Stimulated activated CD8-positive, alpha-beta memory T cell treated with anti-CD3 and anti-CD28 coated beads, Interleukin-15, amount 100 ng/mL, for 24 hours (primary cell): ENCODE measurements at places on chromosomes 2 and 18.

GRCh38 chr2:207132019-207132418, 33.7 kb downstream of the KLF7 start:
- no peak for DNase-seq

DNA sequence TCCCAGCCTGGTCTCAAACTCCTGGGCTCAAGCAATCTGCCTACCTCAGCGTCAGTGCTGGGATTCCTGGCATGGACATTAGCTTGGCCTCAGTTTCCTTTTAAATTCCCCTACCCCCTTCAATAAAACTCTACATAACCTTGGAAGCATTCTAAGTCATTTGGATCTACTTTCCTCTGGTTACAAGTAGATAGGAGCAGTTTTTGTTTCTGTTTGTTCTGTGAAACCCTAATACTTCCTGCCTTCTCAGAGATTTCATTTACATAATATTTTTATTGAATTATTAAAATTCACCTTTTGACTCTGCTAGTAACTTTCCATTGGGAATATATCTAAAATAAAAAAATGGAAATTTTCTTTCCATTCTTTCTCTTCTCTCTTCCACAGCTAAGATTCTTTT, 25.9 kb downstream of the GIGYF2 start:
- DNase-seq = no peak

- no peak for DNase-seq
Observed at GRCh38 chr2:213932-214693, 49.7 kb downstream of the SH3YL1 start.

- DNase-seq = no peak
Observed at GRCh38 chr18:74139411-74139810, 8.2 kb downstream of the FBXO15 start.

DNA sequence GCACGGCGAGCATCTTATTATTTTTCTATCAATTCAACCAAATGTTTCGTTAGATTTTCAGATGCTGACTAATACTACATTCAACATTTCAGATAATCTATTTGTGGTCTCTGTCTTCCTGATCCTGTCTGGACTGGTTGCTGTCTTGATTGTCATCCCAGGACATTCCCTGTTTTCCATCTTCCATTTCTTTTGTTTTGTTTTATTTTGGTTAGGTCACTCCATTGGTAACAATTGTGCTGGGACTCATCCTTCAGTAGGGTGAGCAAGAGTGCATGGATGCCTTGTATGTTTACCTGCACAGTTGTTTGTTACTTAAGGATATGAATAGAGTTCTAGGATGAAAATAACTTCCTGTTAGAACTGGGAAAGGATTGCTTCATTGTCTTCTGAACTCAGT, 55.9 kb upstream of the ACYP2 start:
- no peak for DNase-seq

DNA sequence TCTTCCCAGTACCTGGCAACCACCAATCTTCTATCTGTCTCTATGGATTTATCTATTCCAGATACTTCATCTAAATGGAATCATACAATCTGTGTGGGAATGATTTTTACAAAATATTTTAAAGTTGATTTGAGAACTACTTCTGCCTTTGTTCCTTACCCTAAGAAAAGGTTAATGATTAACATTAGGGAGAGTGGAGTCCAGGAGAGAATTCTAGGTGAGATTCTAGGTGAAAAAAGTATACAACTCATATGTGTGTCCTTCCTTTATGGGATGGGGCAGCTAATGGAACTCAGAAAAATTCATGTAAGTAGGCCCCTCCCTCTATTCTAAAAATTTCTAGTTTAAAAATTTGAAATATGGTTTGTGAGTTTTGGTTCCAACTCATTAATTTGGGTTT, 35.9 kb upstream of the WDSUB1 start:
- no peak for DNase-seq

DNA sequence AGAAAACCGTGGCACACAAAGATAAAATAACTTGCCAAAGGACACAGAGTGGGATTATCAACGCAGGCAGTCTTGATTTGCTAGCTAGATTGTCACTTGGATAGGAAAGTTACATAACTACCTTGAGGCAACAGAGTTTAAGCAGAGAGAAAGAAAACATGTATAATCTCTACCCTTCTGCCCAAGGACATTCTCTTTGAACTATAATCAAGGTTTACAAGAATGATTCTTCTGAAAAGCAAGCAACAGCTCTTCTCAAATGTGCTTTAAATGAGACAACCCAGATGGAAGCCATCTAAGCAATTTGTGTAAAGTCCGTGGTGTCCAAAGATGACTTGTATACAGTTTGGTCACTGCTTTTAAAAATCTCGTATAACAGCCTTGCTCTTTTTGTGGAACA, 177.4 kb downstream of the CD226 start:
- no peak for DNase-seq

DNA sequence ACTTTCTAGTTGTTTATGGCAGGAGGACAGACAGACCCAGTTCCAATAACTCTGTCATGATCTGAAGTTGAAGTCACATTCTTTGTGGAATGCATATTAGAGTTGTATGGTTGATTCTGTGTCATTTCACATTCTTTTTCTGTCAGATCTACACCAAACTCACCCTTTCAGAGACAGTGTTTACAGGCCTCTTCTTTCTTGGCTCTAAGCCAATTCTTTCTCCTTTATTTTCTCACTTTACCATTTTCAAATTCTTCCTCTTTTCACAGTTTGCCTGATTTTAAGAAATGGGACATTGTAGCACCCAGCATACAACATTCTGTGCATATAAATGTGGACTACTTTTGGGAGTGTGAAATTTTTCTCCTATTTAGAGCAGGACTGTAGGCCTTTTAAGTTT, 103.7 kb downstream of the CCDC85A start:
- no peak for DNase-seq

DNA sequence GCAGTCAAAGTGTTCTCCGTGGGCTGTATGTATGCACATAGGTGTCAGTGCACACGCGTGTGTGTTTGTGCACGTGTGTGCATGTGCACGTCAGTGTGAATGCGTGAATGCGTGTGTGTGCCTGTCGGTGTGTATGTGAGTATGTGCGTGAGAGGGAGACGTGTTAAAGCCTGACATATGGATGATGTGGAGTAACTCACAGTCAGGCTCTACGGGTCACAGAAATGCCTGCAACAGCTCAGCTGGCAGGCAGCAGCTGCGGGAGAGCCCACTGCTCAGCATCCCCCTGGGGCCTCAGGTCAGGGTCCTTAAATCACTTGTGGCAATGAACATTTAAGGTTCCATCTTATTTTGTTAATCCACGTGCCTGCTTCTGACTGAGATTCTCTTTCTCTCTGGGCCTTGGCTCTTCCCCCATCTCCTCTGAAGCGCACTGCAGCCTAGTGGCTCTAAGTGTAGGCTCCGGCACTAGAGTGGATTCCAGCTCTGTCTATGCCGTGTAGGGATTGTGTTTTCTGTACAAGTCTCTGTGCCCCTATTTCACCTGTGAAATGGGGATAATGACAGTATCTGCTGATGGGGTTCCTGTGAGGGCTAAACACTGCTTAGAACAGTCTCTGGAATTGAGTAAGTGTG, 63.0 kb downstream of the DYSF start:
- no peak for DNase-seq

- DNase-seq = no peak
Observed at GRCh38 chr2:66536997-66537396, 102.1 kb downstream of the MEIS1 start.

GRCh38 chr2:95348609-95349567, 51.7 kb downstream of the KCNIP3 start:
- no peak for DNase-seq

GRCh38 chr18:66105016-66105415, 354.2 kb downstream of the CDH7 start:
- no peak for DNase-seq

DNA sequence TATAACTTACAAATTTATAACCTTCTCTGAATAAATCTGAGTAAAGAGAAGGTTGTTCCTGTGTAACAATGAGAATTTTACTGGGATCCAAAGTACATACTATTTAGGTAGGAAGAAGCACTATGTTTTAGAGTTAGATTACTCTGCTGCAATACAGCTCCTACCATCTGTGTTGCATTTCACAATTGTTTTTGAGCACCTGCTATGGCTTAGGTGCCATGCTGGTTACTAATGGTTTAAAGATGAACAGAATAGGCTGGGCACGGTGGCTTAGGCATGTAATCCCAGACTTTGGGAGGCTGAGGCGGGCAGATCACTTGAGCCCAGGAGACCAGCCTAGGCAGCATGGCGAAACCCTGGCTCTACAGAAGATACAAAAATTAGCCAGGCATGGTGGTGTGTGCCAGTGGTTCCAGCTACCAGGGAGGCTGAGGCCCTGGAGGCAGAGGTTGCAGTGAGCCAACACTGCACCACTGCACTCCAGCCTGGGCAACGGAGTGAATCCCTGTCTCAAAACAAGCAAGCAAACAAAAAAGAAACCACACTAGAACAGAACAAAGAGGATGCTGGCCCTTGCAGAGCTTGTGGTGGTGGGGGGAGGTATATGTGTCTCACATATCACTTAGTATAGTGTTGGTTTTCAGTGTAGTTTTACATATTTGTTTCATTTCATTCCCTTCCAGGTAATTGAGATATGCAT, 56.7 kb downstream of the SPTBN1 start:
- DNase-seq = no peak

GRCh38 chr2:174749793-174750192, 14.5 kb downstream of the CHRNA1 start:
- DNase-seq = no peak

DNA sequence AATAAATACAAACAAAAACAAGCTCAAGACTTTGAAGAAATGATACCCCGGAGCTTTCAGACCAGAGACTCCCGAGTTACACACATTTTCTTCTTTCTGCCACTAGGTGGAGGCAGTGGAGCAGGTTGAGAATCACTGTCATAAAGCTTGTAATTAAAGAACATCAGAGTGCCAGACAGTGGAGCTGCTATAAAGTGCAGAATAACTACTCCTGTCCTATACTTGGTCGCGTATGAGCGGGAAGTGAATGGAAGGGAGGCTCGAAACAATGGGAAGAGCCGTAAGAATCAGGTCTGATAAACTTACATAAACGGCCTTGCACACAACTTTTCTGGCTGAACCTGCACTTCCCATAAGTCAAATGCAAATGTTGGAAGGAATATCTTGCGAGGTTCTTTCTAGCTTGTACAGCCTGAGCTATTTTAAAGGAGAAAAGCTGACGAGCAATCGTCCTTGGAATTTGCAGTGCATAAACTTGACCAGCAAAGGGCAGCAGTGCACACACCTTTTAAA, 189.0 kb downstream of the RPIA start:
- no peak for DNase-seq

DNA sequence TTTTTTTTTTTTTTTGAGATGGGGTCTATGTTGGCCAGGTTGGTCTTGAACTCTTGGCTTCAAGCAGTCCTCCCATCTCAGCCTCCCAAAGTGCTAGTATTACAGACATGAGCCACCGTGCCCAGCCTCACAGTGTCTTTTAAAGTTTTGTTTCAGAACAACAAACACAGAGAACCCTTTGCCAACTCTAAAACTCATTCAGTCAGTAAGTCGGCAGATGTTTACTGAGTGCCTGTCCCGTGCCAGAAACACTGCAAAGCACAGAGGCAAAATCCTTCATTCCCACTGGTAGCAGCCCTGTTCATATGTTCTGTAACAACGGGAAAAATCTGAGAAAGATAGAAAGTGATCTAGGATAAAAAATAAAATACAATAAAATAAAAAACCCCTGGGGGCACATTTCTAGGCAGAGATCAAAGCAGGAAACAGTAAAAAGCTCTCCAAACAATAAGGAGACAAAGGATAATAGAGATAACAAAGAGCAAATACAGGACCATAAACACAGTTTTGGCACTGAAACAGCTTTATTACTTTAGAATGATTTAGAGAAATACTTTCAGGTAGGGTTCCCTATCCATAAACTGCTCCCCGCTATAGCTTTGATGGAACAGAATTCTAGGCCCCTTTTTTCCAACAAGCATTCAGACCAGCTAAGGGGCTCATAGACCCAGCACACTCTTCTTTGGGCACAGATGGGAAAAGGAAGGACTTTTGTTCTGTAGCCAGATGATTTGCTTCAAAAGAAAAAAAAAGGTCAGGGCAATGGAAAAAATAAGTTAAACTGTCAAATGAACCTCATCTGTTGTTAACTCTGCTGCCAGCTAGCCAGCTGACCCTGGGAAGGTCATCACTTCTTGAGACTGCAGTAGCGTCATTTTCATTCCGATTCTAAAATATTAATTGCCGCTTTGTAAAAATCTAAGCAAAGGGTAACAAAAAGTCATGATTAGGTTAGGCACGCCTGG, 212.3 kb downstream of the CDH20 start:
- no peak for DNase-seq

DNA sequence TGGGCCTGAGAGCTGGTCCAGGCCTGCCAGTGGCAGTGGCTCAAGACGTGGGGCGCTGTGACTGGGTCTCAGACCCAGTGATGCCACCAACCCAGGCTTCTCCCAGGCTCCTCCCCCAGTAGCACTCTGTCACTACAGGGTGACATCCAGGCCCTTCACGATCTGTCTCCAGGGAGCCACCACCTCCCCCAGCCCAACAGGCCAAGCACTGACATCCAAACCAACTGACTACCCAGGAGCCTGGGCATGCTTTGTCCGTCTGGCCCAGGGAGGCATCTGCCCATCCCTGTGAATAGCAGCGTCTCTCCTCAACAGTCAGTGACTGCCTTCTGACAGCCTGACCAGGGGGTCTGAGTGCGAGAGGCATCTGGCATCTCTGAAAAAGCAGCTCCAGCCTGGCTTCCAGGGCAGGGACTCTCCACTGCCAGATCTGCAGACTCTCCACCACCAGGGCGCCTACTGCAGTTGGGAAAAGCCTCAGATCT, 13.0 kb downstream of the TEX44 start:
- no peak for DNase-seq

DNA sequence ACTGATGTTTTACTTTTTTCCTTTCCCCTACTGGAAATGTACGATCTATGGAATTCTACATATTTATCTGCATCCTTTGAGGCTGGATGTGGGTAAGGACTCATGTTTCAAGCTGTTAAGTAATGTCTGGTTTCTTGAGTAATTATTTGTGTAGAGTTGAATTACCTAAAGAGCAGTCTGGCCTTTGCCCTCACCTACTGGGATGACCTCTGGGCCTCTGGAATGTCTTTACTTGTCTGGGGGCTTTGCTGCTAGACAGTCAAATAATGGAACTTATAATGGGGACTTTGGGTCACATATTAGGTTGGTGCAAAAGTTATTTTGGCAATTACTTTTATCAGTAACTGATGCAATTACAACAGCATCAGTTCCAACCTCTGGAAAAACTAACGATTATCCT, 244.7 kb downstream of the CCDC178 start:
- no peak for DNase-seq

- DNase-seq = no peak
Observed at GRCh38 chr2:7703048-7703447, 785.8 kb downstream of the RNF144A start.

GRCh38 chr18:26999797-27000196, 134.3 kb upstream of the AQP4 start:
- no peak for DNase-seq
